ENCODE measurements at places on chromosomes 4 and X. TPM values are rescaled to one million over a fixed set of nuclear protein-coding genes. Genes with fewer than 3 reads are reported as not detected.

The PLXNB3 gene
- 11.3 TPM for total RNA-seq

The F9 gene
- not detected for total RNA-seq

The UGT8 gene
- total RNA-seq, result not detected

The EPGN gene
- not detected for total RNA-seq

The PPID gene
- 23.0 TPM for total RNA-seq

The POLN gene
- 4.7 TPM for total RNA-seq

The PIM2 gene
- total RNA-seq, result 9.7 TPM

The TKTL2 gene
- not detected for total RNA-seq

The XIAP gene
- 22.5 TPM for total RNA-seq

The FOXR2 gene
- not detected for total RNA-seq

The SPARCL1 gene
- 438 TPM for total RNA-seq

The MAGED2 gene
- 79.6 TPM for total RNA-seq

The ARHGAP4 gene
- total RNA-seq, result 43.5 TPM

The CXCL1 gene
- 8.4 TPM for total RNA-seq

The DKK2 gene
- total RNA-seq, result 1.3 TPM

The PPP4R3C gene
- total RNA-seq, result not detected

The RTL3 gene
- 0.12 TPM for total RNA-seq

The SLBP gene
- total RNA-seq, result 46.7 TPM

The ARHGAP36 gene
- total RNA-seq, result not detected

The ADGRG2 gene
- total RNA-seq, result 8.8 TPM

The EPHA5 gene
- not detected for total RNA-seq

The PCDH11X gene
- 0.50 TPM for total RNA-seq

The EOLA1 gene
- 10.6 TPM for total RNA-seq

The TMEM271 gene
- total RNA-seq, result not detected

The SHISA3 gene
- 5.8 TPM for total RNA-seq

The PGAM4 gene
- not detected for total RNA-seq

The CFI gene
- total RNA-seq, result 49.7 TPM

The SHROOM2 gene
- 2.4 TPM for total RNA-seq

The GNRHR gene
- not detected for total RNA-seq

The MSL3 gene
- 28.9 TPM for total RNA-seq

The STBD1 gene
- total RNA-seq, result 30.7 TPM

The CLCN4 gene
- total RNA-seq, result 1.2 TPM

The KCNE5 gene
- total RNA-seq, result 3.8 TPM

The TMPRSS11D gene
- not detected for total RNA-seq

The HS3ST1 gene
- total RNA-seq, result 4.2 TPM

The SPCS3 gene
- 81.5 TPM for total RNA-seq

The KLKB1 gene
- total RNA-seq, result 0.47 TPM

The TRO gene
- 7.0 TPM for total RNA-seq

The ELF4 gene
- 30.5 TPM for total RNA-seq

The UGT2B15 gene
- total RNA-seq, result not detected

The DCAF4L1 gene
- 0.31 TPM for total RNA-seq

The SMIM31 gene
- not detected for total RNA-seq

The ARHGAP10 gene
- total RNA-seq, result 56.4 TPM

The AVPR2 gene
- 0.74 TPM for total RNA-seq

The XK gene
- total RNA-seq, result 0.38 TPM

The CXorf65 gene
- not detected for total RNA-seq

The GPRASP3 gene
- 3.1 TPM for total RNA-seq

The RNF128 gene
- not detected for total RNA-seq

The CLDN34 gene
- not detected for total RNA-seq

The GUCY1A1 gene
- total RNA-seq, result 15.4 TPM

The NSG1 gene
- total RNA-seq, result 10.0 TPM

The FRG1 gene
- total RNA-seq, result 33.1 TPM

The USP26 gene
- not detected for total RNA-seq

All from omental fat pad (tissue), 4 donors.